ENCODE measurements at places on chromosomes 13 and 19.

DNA sequence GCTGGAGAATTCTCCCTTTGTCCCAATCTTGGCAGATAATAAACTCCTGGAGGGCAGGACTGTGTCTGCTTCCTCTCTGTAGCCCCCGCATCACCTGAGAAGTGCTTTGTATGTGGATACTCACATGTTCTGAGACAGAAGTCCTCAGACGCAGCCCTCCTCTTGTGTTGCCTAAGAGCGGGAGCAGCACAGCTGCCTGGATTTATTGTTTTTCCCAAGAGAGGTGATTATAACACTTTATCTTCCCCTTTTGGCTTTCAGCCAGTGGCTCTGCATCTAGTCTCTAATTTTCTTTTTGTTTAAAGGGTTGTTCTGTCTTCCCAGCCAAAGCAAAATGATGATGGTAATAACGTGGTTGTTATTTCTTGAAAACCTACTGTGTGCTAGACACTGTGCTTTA, 36.1 kb downstream of the OLFM4 start:
- DNase-seq: no peak

GRCh38 chr19:50551715-50552187, 16.5 kb downstream of the LRRC4B start:
- DNase-seq: no peak

DNA sequence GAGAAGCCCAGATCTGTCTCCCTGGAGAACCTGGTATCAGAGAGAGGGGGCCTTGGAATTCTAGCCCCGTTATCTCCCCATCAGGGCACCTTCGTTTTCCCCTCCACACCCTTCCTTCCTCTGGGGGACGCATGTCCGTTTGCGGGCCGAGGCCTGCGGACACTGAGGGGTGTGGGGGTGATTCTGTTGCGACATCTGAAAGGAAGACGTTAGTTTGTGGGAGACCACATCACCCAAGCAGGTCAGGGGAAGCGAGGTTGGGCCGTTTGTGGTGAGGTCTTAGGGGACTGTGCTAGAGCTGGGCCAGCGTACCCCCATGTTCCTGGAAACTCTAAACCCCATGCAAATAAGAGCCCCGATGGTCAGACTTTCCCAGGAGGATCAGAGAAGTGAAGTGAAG, 3.7 kb upstream of the HSH2D start:
- no peak for DNase-seq

- DNase-seq: no peak
These were observed 49.4 kb downstream of the ZNF91 start for GRCh38 chr19:23345838-23346237.

- no peak for DNase-seq
These were observed 61.9 kb downstream of the TNFRSF19 start for GRCh38 chr13:23632048-23632582.

- no peak for DNase-seq
These were observed 11.9 kb downstream of the ZNF787 start for GRCh38 chr19:56109226-56109625.

DNA sequence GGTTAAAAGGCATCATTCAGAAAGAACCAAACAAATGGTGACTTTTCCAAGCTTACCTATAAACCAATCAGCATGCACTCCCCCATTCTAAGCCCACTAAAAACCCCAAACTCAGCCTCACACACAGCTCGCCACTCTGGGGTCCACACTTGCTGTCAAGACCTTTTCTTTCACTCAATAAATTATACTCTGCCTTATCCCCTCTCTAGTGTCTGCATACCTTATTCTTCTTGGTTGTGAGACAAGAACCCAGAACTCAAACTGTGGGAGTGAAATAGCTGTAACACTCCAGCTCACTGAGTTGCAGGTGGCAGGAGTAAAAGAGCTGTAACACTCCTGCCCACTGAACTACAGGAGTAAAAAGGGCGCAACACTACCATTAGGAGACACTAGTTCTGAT, 559.0 kb downstream of the TBC1D4 start:
- no peak for DNase-seq

DNA sequence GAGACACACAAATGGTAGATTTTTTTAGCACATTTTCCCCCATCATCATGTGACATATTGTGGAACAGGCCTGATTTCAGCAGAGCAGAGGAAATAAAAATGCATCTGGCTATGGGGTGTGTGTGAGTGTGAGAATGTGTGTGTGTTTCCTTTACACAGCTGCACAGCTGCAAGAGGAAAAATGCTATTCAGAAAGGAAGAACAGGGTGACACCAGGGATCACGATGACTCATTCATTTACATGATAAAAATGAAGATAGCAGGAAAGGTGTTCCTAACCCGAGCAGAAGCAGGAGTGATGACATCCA, 469.5 kb upstream of the TSHZ3 start:
- DNase-seq: no peak

- no peak for DNase-seq
These were observed 677.4 kb downstream of the SLITRK1 start for GRCh38 chr13:83204886-83205285.

DNA sequence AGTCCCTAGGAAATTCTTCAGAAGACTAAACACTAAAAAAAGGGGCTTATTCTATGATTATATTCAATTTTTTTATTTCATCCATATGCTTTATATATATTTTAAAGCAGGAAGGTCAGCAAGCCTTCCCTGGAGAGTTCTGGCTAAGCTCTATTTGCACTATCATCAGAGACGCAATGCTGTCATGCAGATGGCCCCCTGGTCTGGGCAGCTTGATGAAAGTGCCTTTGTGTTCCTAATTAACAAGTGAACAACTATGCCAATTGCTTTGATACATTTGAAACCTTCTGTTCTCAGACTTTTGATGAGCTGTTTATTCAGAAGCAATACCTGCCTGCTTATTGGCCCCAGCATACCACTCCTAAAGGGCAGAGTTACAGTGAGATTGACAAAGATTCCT, 1344.6 kb downstream of the OLFM4 start:
- no peak for DNase-seq

DNA sequence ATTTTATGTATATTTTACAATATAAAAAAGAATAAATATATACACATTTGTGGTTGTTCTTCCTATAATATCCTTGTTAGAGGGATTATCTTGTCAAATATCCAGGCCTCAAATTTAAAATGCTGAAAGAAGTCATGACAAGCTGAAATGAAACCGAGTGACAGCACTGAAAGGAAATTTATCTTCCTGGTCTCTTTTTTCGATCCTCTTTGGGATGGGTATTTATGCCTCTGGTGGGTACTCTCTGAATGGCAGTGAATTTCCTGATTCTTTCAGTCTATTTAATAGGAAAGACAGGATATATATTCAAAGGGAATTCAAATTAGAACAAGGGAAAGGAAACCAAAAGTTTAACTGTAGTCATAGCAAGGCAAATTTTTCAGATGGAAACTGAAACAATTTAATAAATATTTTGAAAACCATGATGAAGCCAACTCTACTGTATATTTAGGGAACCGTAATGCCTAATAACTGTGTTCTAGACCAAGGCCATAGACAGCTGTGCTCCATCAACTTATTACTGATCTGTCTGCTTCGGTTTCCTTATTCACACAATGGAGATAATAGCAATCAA, 97.9 kb downstream of the DLEU7 start:
- no peak for DNase-seq

GRCh38 chr13:60043262-60043661, 120.5 kb downstream of the DIAPH3 start:
- DNase-seq: no peak

DNA sequence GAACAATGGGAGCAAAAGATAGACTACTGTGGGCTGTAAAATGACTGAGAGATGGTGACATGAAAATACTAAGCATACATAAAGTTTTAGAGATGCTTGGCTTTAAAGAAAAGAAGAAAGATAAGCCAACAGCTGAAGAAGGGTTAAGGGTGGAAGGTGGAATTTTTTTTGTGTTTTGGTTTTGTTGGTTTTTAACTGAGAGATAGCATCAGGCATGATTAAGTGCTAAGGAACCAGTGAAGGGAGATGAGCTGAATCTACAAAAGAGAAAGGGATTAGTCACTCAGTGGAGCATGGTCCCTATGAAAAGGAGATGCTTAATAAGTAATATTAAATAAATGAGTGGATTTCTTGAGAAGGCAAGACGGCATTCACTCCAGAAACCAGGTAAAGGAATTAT, 12.5 kb upstream of the TBC1D4 start:
- peak; percentile 68 for DNase-seq

GRCh38 chr19:41398050-41398418, 416 bp downstream of the BCKDHA start:
- no peak for DNase-seq

GRCh38 chr13:33347861-33348260, 62.3 kb upstream of the STARD13 start:
- DNase-seq: no peak

- no peak for DNase-seq
These were observed 692 bp downstream of the RGS9BP start for GRCh38 chr19:32676186-32676894.

- DNase-seq: no peak
These were observed 185.2 kb upstream of the IRS2 start for GRCh38 chr13:109971456-109972090.

DNA sequence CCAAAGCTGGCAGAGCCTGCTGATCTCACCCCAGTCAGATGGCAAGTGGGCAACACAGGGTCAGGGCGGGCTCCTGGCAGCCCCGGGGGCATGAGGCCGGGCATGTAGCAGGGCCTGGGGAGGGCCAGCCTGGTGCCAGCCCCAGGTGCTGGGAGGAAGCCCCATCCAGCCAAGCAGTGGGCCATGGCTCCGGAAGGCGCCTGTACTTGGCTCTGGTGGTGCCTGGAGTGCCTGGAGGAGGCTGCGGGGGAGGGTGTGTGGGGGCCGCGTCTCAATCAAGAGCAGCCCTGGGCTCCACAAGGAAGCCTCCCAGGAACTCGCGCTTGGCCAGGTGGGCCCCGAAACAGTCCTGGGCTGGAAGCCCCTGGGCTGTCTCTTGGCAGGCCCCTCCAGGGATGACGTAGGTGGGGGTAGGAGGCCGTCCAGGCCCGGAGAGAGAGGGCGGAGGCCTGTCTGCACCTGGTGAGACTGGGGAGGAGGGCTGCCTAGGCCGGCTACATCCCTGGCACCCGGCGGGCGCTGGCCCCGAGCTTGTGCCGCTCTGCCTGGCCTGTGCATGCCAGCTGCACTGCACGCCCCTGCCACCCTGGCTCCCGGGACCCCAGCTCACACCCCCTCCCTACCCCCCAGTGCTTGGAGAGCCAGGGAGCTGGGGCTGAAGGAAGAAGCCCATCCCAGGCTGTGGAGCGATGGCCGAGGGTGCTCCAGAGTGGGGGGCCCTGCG, 45.9 kb downstream of the COMP start:
- no peak for DNase-seq

GRCh38 chr13:99203601-99204579, 3.2 kb downstream of the UBAC2 start:
- no peak for DNase-seq

GRCh38 chr13:62678039-62678438, 1262.4 kb upstream of the PCDH20 start:
- DNase-seq: no peak

- no peak for DNase-seq
These were observed 116.9 kb downstream of the DPF1 start for GRCh38 chr19:38107129-38107528.

- no peak for DNase-seq
These were observed 32.7 kb downstream of the FAM187B start for GRCh38 chr19:35195830-35196229.

DNA sequence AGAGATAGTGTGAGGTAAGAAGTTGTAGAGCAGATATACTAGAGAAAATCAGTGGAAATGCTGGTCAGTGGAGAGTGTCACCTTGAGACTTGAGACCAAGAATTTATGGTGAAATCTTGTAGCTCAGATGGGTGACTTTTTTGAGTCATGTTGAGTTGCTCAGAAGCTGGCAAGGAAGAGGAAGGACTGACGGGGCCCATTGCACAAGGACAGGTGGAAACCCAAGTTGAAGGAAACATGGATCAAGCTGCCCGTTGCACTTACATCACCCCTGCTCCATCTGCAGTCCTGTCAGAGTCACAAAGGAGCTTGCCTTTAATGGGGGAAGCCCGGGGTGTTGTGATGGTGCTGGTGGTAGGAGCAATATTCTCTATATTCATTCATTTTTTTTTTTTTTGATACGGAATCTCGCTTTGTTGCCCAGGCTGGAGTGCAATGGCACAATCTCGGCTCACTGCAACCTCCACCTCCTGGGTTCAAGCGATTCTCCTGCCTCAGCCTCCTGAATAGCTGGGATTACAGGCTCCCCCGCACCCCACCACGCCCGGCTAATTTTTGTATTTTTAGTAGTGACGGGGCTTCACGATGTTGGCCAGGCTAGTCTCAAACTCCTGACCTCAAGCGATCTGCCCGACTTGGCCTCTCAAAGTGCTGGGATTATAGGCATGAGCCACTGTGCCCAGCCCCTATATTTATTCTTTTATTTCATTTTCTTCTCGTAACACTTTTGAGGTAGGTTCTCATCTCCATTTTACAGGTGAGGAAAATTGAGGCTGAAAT, 27.4 kb downstream of the UBAC2 start:
- DNase-seq: no peak

DNA sequence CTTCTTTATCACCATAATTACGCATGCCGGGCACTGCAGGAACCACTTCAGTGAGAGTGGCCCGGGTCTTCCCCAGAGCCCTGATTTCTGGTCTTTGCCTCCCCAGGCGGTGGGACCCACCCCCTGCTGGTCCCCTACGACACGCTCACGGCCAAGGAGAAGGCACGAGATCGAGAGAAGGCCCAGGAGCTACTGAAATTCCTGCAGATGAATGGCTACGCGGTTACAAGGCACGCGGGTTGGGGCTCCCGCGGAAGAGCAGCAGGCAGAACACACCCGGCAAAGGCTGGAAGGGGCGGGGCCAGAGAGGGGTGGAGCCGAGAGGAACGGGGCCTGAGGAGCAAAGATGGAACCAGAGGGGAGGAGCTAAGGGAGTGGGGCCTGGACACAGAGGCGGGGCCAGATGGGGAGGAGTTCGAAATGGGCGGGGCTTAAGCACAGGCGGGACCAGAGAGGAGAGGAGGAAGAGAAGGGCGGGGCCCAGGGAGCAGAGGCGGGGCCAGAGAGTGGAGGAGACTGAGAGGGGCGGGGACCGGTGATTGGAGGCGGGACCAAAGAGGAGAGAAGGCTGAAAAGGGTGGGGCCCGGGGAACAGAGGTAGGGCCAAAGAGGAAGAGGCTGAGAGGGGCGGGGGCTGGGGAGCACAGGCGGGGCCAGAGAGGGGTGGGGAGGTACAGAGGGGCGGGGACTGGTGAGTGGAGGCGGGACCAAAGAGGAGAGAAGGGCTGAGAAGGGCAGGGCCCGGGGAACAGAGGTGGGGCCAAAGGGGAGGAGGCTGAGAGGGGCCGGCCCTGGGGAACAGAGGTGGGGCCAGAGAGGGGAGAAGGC, 73.4 kb downstream of the RYR1 start:
- no peak for DNase-seq

GRCh38 chr13:30178976-30179375, 128.4 kb downstream of the KATNAL1 start:
- no peak for DNase-seq

DNA sequence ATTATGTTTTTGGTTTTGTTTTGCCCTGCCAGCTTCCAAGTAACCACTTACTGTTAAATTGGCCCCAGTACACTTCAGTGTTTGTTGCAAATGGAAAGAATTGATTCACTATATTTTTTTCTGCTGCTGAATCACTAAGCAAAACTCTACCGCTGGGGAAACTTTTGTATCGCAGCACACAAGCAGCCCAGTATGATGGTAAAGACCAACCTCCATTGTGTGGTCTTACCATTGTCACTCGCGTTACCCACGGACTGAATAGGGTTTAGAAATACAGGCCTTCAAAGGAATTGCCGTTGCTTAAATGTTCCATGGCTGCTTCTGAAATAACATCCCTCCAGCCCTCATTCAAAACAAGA, 7.9 kb downstream of the SPATA13 start:
- DNase-seq: peak; percentile 72
